Left lung (tissue), 14 donors: ENCODE measurements at places on chromosomes 16 and 17.

- DNase-seq: no peak
Observed at GRCh38 chr17:81252987-81253329, 13.8 kb downstream of the NDUFAF8 start.

- DNase-seq: no peak
Observed at GRCh38 chr16:11224894-11225676, 30.9 kb downstream of the SOCS1 start.

- DNase-seq: no peak
Observed at GRCh38 chr16:590815-591200, 942 bp downstream of the RAB40C start.

DNA sequence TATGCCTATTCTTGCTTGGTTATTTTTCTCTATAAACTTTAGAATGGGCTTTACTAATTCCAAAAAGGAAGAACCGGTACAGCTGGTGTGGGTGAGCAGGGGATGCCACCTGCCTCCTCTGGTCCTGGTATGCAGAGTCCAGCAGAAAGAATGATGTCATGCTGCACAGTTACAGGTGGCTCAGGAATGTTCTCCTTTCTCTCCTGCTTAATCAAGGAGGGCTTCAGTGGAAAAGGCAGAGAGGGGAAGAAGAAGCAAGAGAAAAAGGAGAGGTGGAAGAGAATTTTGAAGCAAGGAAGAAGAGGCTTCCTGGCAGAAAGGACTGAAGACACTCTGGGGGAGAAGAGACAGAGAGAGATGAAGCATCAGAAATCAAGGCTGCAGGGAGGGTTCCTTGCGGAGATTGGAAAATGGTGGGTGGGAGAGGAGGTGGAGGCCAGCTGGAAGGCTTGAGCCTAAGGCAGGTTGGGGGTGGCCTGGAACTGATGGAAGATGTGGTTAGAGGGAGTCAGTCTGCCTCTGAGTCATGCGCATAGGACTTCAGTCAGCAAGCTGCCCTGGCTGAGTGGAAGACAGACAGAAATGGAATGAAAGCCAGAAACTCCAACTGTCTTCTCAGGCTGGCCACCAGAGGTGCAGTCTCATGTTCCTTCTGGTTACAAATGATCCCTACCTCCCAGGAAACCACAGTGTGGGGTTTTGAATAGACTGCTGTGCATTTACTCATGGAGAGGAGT is 64.6 kb upstream of the CRHR1 start:
- no peak for DNase-seq

DNA sequence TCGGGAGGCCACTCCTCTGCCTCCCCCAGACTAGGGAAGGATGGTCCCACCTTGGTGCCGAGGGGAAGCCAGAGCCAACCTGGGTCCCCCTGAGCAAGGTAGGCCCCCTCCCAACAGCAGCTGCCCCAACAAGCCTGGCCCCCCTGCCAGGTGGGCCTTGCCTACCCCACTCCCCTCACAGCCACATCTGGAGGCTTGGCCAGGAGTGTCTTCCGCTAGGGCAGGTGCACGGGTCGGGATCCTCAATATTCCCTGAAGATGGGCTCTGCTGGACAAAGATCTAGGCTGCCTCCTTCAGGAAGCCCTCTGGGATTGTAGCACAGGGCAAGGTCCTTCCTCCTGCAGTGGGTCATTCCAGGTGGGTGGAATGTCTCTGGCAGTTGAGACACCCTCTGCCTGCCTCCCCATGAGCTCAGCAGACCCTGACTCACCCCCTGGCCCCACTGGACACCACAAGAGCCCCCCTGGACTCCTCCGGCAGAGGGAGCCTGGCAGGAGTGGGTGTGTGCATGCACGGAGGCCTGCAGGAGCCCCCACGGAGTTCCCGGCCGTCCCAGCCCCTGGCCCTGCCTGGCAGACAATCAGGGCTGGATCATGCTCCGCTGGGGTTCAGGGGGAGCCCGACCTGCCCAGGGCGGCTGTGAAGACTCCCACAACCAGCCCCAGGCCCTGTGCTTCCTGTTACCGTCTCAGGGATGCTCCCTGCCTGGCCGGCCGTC is 435 bp downstream of the C1QTNF8 start:
- no peak for DNase-seq

- DNase-seq: no peak
Observed at GRCh38 chr17:75102385-75102821, 7.4 kb upstream of the ARMC7 start.

DNA sequence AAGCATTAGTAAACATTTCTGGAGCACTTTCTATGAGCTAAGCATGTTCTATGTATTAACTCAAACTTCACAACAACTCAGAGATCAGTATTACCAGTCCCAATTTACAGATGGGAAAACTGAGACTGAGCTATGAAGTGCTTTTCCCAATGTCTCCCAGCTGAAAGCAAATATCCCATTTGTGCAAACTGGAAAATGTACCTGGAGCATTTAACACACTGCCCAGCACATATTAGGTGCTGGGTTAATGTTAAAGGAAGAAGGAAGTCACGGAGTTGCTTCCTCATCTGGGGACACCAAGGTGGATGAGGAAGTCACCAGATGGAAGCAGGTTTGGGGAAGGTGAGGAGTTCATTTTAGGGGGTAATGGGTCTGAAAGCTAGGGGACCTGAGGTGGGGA is 66.1 kb downstream of the ABCC6 start:
- no peak for DNase-seq

DNA sequence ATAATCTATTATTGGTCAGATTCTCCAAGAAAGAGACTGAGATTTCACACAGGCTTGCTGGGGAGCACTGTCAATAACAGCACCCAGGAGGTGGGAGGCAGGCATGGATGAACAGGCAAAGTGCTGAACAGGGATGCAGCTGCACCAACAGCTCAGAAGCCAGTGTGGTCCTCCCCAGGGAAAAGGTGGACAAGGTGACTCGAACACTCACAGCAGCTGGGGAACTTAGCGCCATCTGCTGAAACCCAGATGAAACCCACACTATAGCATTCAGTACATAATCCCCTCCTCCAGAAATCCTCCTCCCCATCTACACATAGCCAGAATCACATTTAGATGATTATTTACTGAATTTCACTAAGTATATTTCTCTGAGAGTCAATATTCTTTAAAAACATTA is 255.2 kb upstream of the WSB1 start:
- DNase-seq: no peak

DNA sequence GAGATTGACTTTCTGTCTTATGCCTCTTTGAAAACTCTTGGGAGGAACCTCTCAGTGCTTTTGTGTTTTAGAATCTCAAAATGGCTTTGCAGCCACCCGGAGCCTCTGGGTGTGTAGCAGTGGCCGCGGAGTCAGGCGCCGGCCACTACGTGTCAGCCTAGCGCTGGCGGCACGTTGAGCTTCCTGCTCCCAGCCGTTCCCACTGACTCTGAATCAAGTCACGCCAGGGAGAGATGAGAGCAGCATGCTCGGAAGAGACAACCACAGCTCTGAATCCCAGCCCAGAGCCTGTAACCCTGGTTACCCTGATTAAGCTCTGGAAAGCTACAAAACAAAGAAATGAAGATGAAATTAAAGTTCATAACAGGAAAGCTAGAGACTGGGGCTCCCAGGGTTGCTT is 97.4 kb upstream of the CACNG5 start:
- peak; percentile 46 for DNase-seq

GRCh38 chr17:39094607-39095308 is 56.7 kb downstream of the PLXDC1 start:
- no peak for DNase-seq

DNA sequence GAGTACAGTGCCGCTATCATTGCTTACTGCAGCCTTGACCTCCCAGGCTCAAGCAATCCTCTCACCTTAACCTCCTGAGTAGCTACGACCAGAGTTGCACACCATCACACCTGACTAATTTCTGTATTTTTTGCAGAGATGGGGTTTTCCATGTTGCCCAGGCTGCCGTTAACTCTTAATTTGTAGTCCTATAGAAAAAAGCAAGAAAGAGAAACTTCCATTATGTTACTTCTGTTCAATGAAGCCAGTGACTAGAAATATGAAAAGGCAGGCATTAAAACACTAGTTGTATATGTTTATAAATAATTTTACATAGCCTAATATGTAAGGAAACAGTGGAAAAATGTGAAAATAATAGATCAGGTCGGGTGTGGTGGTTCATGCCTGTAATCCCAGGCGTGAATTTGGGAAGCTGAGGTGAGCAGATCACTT is 9.7 kb downstream of the RAD51C start:
- DNase-seq: no peak

GRCh38 chr17:58381124-58382035 is 29.4 kb upstream of the SUPT4H1 start:
- DNase-seq: no peak

GRCh38 chr16:5577463-5577862 is 479.9 kb upstream of the EEF2KMT start:
- no peak for DNase-seq

DNA sequence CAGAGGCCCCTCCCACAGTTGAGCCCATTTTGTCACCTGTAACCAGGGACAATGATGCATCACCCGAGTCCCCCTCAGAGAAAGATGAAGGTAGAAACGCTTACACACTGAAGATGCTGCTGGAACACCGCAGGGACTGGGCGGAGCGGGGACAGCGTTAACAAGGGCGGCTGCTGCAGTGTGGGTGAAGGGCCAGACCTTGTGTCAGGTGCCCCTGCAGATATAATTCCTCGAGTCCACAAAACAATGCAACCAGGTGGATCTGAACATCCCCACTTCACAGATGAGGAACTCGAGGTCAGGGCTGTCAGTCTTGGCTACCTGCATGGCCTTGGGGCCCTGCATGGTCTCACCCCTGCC is 6.3 kb upstream of the MAPK7 start:
- no peak for DNase-seq

- no peak for DNase-seq
Observed at GRCh38 chr16:84833542-84834402, 14.0 kb downstream of the CRISPLD2 start.

DNA sequence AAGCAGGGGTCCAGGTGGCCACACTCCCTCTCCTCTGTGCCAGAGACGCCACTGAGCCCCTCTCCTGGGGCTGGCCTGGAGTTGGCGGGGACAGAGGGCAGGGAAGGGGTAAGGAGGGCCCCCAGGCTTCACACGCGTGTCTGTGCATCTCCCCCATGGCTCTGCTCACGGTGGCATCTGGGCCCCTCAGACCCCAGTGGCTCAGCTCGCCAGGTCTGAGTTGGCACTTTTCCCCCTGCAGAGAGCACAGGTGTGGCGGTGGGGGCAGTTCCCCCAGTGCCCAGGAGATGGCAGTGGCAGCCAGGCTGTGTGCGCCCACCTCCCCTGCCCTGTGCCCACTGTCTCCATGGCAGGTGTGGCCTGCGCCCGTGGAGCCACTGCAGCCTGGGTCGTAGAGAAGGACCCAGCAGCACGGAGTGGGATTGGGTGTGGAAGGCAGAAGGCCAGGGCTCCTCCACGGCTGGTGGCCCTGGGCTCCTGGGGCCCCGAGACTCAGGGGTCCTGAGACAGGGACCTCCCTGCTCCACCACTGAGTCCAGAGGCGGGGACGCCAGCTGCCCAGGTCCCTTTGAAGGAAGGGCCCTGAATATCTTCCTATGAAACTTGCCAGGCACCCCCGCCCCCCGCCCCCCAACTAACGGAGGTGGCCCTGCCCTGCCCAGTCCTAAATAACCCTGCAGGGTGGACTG is 4.3 kb upstream of the APRT start:
- peak; percentile 84 for DNase-seq

DNA sequence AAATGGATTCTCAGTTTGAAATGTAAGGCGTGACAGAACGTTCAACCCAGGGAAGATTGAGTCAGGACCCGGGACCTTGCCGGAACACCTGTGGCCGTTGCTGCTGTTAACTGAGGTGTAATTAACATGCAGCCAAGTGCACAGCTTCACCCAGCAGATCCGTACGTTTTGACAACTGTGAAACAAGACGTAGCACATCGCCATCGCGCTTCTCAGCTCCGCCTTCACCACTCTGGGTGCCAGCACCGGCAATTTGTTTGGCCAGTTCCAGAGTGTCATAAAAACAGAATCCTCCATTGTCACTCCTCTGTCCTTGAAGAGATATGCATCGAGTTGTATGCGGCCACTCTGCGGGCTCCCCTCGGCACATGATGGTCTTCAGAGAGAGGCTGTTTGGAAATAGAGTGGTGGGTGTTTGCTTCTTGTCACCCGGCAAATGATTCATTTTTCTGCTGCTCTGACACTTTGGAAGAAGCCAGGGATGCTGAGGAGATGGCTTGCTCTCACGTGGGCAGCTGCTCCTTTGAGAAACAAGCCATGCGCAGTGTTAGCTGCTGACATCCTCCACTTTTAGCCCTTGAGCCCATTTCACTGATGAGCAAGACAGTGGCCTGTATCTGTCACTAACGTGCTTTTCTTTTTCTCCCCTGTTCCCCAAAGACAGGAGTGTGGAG is 22.6 kb downstream of the NAA60 start:
- DNase-seq: no peak

DNA sequence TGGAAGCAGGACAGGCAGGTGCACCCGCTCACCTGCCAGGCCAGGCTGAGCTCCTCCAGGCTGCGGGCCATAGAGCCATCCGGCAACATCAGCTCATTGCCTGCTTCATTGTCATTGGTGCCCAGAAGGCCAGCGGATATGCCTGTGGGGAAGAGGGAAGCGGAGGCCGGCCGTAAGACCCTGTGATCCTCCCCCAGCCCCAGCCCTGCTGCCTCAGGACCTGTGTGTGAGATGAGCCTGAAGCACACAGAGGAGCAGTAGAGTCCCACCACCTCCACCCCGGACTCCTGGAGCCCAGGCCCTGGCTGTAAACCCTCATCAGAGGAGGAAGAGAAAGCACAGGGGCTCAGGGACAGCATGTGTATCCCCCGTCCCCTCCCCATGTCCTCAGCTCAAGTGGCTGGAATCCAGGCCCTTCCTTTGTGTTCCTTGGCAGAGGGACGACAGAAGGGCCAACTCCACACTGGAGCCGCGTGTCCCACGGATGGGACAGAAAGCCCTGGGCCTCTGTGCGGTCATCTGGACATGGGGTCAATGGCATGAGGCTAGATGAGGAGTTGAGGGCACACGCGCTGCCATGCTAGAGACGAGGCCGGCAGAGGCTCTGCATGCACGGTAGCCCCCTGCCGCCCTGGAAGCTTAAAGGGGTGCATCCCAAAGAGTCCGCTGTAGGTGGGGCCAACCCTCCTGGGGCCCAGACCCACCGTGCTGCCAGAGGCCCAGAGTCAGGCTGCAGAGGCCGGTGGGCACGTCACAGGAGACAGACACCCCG is 39.1 kb downstream of the RMI2 start:
- no peak for DNase-seq

DNA sequence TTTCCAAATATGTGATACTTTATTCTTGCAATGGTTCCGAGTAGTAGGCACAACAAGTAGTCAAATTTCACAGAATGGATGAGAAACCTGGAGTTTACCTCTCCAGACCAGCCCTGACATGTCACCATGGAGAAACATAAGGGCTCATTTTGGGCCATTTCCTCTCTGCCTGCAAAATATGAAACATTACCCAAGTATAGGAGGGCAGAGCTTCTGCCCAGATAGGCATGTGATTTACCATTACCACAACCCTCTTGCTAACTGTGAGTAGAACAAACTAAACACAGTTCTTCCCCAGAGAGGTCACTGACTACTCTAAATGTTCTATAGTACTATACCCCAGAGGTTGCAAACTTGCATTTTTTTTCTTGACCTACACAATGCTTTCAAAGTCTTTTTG is 15.7 kb upstream of the KPNB1 start:
- DNase-seq: no peak
